Activated CD8-positive, alpha-beta memory T cell treated with anti-CD3 and anti-CD28 coated beads for 36 hours (primary cell): ENCODE measurements at places on chromosomes 3 and 15. TPM values are rescaled to one million over a fixed set of nuclear protein-coding genes. Genes with fewer than 3 reads are reported as not detected.

Gene GCNT3
- not detected for total RNA-seq

Gene CADPS
- total RNA-seq, result not detected

Gene CAMK2N2
- total RNA-seq, result 0.36 TPM

Gene TNFSF10
- 36.1 TPM for total RNA-seq

Gene HDC
- total RNA-seq, result 0.19 TPM

Gene CLRN1
- total RNA-seq, result not detected

Gene ANKRD34C
- not detected for total RNA-seq

Gene SERPINI2
- not detected for total RNA-seq

Gene RRP9
- 83.9 TPM for total RNA-seq

Gene SSUH2
- not detected for total RNA-seq

Gene SHC4
- total RNA-seq, result 11.6 TPM

Gene ISLR
- not detected for total RNA-seq

Gene ATP10A
- total RNA-seq, result 32.9 TPM

Gene WHAMM
- 6.1 TPM for total RNA-seq

Gene CGNL1
- total RNA-seq, result not detected

Gene TNNC1
- total RNA-seq, result 2.1 TPM

Gene P4HTM
- total RNA-seq, result 24.8 TPM

Gene FBLN2
- 0.15 TPM for total RNA-seq

Gene TTLL13
- 0.55 TPM for total RNA-seq

Gene GATA2
- total RNA-seq, result 0.08 TPM

Gene RLBP1
- total RNA-seq, result not detected

Gene BTBD1
- total RNA-seq, result 58.0 TPM

Gene CHRNA5
- total RNA-seq, result 10.5 TPM

Gene PROS1
- total RNA-seq, result 0.80 TPM

Gene ATP13A4
- 2.1 TPM for total RNA-seq

Gene WNT7A
- 0.06 TPM for total RNA-seq

Gene GSK3B
- 35.2 TPM for total RNA-seq

Gene SNRPA1
- 237 TPM for total RNA-seq

Gene GOLGA6L10
- 1.1 TPM for total RNA-seq

Gene MUC4
- total RNA-seq, result 0.32 TPM

Gene DNAH12
- total RNA-seq, result not detected

Gene CRABP1
- total RNA-seq, result not detected

Gene GOLGA6L7
- not detected for total RNA-seq

Gene CCDC33
- total RNA-seq, result not detected

Gene ECE2
- total RNA-seq, result not detected

Gene ARGFX
- not detected for total RNA-seq

Gene VGLL4
- 47.7 TPM for total RNA-seq
